Caco-2 (cell line): ENCODE measurements at places on chromosomes 5 and 9. TPM values are rescaled to one million over a fixed set of nuclear protein-coding genes. Genes with fewer than 3 reads are reported as not detected.

Gene ARL10
- total RNA-seq = 2.1 and 2.3 TPM in 2 replicates

GRCh38 chr5:78511121-78511906 is 137.3 kb downstream of the LHFPL2 start:
- DNase-seq = no peak

- DNase-seq = no peak
Measured at GRCh38 chr9:108041551-108041950, 552.0 kb upstream of the KLF4 start.

- DNase-seq = no peak
Measured at GRCh38 chr5:72228960-72229359, 91.1 kb downstream of the MRPS27 start.

GRCh38 chr5:7991125-7991821 is 122.3 kb downstream of the MTRR start:
- peak; percentile 52 for DNase-seq
